ENCODE measurements at places on chromosomes 7 and 10. TPM values are rescaled to one million over a fixed set of nuclear protein-coding genes. Genes with fewer than 3 reads are reported as not detected.

NME8 gene
- total RNA-seq, result 1.9 TPM

KCND2 gene
- 3.5 TPM for total RNA-seq

DNA sequence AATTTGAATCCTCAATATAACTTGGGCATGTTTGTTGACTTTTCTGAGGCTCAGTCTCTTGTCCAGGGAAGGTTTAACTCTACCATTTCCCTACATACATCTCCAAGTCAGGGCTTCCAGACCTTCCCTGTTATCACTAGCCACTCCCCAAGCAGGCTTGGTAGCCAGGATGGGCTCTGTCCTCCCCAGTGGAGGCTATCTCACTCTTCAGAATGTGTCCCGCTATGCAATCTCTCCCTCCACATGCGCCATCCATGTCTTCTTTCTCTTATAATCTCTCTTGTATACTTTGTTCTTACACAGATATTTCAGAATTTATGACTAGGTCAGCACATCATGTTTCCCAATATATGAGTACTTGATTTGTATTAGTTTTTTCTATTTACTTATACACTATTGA is 310.4 kb downstream of the HGF start:
- no peak for DNase-seq

- DNase-seq, result no peak
Measured at GRCh38 chr7:28493477-28493876, 81.2 kb downstream of the CREB5 start.

- peak; percentile 74 for DNase-seq
Measured at GRCh38 chr10:106615081-106615480, 549.4 kb downstream of the SORCS1 start.

- no peak for DNase-seq
Measured at GRCh38 chr10:80405035-80405434, 3.3 kb upstream of the PRXL2A start.
